HTR-8/SVneo (cell line): ENCODE measurements at places on chromosomes 4 and X.

DNA sequence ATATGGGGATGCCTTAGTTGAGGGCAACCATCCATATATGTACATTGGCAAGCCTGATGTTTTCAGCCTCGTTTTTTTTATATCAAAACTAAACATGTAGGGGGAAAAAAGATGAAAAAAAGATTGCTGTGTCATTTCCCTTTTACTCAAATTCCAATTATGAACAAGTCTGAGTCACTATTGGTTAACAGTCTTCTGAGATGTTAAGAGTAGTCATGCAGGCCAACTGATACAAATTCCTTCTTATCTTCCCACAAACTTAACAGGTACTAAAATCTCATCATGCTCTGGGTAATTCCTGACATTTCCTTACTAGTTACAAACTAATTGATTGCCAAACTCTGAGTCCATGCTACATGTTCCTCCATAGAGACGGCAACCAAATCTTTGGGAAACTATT is 222.1 kb downstream of the FRMPD4 start:
- DNase-seq, result no peak

- no peak for DNase-seq
Measured at GRCh38 chrX:13691841-13692371, 3.0 kb downstream of the RAB9A start.

GRCh38 chr4:57605376-57605775 is 495.2 kb upstream of the IGFBP7 start:
- no peak for DNase-seq

GRCh38 chrX:76127341-76127740 is 45.5 kb upstream of the PBDC1 start:
- DNase-seq, result no peak

- DNase-seq, result no peak
Measured at GRCh38 chr4:122117743-122118142, 34.4 kb upstream of the BLTP1 start.
